ENCODE measurements at places on chromosomes 3 and 15. TPM values are rescaled to one million over a fixed set of nuclear protein-coding genes. Genes with fewer than 3 reads are reported as not detected.

ACP3 gene
- total RNA-seq = 0.39 TPM

NR2E3 gene
- 1.6 TPM for total RNA-seq

SYNM gene
- 0.39 TPM for total RNA-seq

KNG1 gene
- not detected for total RNA-seq

NPAP1 gene
- not detected for total RNA-seq

All from placental epithelial cell (primary cell).